ENCODE measurements at places on chromosomes 7 and 10. TPM values are rescaled to one million over a fixed set of nuclear protein-coding genes. Genes with fewer than 3 reads are reported as not detected.

- DNase-seq = no peak
Observed at GRCh38 chr7:6257675-6258074, 14.7 kb downstream of the CYTH3 start.

Gene UNCX
- total RNA-seq = not detected

- DNase-seq = no peak
Observed at GRCh38 chr7:157723205-157723604, 386.4 kb downstream of the DNAJB6 start.

DNA sequence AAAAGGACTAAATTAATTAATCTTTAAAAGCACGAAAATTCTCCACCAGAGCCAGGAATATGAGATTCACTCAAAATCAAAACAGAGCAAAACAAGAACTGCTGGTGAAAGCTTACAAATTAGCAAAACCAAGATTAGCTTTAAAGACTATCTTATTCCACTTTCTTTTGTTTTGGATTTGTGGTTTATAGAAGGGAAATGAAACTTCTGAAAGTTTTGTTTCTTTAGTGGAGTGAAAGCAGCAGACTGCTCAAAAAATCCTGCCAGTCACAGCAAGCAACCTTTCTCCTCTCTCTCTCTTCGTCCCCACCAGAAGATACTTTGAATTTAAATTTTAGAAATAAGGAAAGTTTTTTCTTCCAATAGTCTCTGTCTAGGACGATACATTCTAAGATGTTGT, 7.8 kb downstream of the ACTA2 start:
- no peak for DNase-seq

Gene ZFAND4
- total RNA-seq = 3.6 TPM

DNA sequence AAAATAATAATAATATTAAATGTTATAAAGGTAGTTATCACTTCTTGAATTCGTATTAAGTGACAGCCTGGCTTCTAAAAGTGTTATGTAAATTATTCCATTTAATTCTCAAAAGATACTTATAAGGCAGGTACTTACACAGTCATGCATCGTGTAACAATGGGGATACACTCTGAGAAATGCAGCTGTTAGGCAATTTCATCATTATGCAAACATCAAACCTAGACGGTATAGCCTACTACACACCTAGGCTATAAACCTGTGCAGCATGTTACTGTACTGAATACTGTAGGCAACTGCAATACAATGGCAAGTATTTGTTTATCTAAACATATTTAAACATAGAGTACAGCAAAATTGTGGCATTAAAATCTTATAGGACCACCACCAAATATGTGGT, 1.5 kb downstream of the IFIT1 start:
- no peak for DNase-seq

DNA sequence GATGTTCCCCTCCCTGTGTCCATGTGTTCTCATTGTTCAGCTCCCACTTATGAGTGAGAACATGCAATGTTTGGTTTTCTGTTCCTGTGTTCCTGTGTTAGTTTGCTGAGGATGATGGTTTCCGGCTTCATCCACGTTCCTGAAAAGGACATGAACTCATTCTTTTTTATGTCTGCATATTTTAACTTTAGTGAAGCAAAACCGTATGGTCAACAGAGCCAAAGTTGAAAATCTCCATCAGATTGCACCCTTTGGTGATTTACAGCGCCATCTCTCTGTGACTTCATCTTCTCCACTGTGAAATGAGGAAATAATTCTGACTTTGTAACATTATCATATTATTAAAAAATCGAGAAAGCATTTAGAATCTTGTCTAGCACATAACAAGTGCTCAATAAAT, 132.3 kb upstream of the PLXDC2 start:
- no peak for DNase-seq

Gene HOXA1
- total RNA-seq = 1.3 TPM

DNA sequence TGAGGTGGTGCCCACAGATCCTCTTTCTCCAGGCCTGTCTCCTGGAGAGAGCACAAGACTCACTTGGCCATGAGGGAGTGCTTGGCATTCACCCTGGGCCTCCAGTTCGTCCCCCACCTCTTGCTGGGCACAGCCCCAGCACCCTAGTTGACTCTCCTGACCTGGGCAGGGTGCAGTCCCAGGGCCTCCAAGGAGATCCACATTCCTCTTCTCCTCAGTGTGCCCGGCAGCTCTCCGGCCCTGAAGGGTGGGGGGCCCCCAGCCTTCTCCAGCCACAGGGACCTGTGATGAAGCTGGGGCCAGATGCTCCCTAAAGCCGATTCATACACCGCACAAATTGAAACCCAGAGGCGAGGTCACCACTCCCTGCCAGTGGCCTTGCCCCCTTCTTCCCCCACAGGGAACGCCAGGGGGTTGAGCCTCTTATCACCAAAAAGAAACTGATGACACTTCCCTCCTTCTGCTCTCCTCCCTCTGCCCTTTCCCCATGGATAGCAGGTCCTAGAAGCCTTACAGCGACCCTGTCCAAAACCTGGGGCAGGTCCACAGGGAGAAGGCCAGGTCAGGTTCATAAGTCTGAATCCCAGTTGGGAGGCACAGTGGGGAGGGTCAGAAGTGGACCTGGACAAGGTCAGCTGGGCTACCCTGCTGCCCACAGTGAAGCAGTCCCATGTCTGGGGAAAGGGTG, 3.1 kb downstream of the EN2 start:
- no peak for DNase-seq

Gene RAMP3
- not detected for total RNA-seq

DNA sequence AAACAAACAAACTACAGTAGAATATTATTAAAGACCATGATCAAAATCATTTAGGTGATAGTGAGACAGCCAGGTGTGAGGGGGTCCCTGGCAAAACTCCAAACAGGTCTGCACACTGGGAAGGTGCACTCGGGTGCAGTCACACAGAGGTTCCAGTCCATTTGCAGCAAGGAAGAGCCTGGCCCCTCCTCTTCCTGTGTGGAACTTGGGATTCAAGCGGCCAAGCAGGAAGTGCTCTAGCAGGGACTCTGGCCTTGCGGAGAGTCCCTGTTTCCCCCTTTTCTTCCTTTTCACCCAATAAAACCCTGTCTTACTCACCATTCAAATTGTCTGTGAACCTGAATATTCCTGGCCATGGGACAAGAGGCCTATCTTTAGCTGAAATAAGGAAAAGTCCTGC, 181.8 kb downstream of the LRRTM3 start:
- peak; percentile 1 for DNase-seq

DNA sequence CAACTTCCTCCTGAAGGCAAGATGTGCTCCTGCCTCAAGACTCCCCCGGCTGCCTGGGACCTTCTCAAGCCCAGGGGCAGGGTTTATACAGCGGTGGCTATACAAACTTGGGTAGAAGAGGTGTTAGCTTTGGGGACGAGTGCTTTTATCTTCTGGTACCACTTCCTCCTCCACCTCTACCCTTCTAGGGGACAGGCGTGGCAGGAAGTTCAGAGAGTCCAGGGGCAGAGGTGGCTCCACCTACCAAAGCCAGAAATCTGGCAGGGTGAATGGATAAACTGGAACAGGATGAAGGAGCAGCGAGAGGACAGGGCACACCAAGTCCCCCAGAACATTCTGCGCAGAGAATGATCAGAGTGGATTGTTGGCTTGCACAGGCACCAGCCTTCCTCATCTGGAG, 24.0 kb upstream of the TM9SF3 start:
- no peak for DNase-seq

Gene NUTM2E
- not detected for total RNA-seq

Gene EDRF1
- 31.8 TPM for total RNA-seq

DNA sequence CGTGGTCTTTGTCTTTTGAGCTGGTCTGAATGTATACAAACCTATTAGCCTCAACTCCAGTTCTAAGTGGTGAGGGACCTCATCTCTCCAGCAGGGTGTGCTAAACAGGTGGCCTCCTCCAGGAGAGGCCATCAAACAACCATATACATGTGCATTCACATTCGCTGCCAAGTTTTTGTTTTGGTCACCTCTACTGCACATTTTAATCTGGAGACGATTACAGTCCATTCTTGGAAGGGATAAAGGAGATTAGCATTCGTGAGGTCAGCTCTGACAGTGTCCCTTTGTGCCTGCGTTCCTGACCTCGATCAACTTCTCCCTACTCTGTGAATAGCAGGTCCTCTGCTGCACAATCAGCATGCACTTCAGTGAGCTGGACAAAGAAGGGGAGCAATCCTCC, 60.8 kb downstream of the RHOBTB1 start:
- peak; percentile 35 for DNase-seq

Gene MMP21
- total RNA-seq = not detected

- no peak for DNase-seq
Observed at GRCh38 chr7:27091941-27092818, 3.6 kb downstream of the HOXA1 start.

DNA sequence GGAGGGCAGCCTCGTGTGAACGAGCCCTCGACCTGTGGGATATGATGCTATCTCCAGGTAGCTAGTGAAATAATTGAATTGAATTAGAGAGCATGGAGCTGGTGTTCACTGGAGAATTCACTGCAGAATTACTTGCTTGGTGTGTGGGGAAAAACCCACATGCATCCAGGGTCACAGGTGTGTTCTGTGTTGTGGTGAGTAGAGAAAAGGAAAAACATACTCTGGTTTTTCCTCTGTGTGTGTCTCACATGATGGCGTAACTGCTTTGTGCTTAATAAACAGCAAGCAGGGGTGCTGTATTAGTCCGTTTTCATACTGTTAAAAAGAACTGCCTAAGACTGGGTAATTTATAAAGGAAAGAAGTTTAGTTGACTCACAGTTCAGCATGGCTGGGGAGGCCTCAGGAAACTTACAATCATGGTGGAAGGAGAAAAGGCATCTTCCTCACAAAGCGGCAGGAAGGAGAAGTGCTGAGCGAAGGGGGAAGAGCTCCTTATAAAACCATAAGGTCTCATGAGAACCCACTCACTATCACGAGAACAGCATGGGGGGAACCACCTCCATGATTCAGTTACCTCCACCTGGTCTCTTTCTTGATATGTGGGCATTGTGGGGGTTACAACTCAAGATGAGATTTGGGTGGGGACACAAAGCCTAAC, 62.6 kb downstream of the TACR2 start:
- no peak for DNase-seq

Gene ZDHHC4
- 41.7 TPM for total RNA-seq

GRCh38 chr10:128549101-128549608, 422.9 kb upstream of the MKI67 start:
- DNase-seq = no peak

- DNase-seq = no peak
Observed at GRCh38 chr10:122992031-122992585, 11.9 kb downstream of the PSTK start.

DNA sequence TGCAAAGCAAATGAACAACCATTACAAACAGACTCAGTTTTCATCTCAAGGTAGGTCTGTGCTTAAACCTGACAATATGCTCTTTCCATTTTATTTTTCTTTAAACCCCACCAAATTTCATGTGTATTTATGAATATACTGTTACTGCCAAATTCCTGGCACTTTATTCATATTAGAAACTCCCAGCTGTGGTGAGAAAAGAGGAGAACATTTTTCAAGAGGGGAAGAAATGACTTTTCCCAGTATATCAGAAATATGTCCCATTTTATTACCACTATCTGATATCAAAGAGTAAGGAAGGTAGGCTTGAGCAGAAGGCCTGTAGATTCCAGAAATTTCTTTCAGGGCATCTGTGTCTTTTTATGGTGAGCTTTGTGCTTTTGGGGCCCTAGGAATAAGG, 189.6 kb downstream of the ADAM12 start:
- DNase-seq = no peak

- DNase-seq = no peak
Observed at GRCh38 chr7:16710651-16711050, 42.9 kb upstream of the TSPAN13 start.

- no peak for DNase-seq
Observed at GRCh38 chr10:29084681-29085307, 204.1 kb upstream of the LYZL1 start.

DNA sequence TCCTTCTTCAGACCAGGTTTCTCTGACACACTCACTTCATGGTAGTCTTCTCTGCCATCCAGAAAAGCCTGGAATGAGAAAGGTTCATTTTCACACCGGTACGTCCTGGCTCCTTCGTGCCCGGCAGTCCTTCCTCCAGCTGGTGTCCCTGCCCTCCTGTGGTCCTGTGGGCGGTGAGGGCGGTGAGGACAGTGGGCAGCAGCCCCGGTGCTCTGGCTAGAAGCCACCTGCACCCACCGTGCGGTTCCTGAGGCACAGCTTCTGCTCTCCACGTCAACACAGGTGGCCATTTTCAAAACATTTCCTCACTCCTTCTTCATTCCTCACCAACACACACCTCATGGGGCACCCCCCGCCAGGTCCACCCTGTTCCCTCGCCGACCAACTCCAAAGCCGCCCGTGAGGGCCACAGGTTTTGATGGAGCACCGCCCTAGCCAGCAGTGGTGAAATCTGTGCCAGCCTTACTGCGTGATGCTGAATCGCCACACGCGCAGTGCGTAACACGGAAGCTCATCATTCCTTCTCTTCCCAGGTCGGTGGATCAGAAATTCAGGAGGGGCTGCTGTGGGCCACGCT, 251.4 kb upstream of the RNF32 start:
- no peak for DNase-seq

Gene SEMA4G
- 2.9 TPM for total RNA-seq

Gene NKX1-2
- total RNA-seq = 0.05 TPM

GRCh38 chr10:49293208-49293603, 5.8 kb upstream of the C10orf71 start:
- DNase-seq = no peak

Gene PPP1R3A
- total RNA-seq = not detected

DNA sequence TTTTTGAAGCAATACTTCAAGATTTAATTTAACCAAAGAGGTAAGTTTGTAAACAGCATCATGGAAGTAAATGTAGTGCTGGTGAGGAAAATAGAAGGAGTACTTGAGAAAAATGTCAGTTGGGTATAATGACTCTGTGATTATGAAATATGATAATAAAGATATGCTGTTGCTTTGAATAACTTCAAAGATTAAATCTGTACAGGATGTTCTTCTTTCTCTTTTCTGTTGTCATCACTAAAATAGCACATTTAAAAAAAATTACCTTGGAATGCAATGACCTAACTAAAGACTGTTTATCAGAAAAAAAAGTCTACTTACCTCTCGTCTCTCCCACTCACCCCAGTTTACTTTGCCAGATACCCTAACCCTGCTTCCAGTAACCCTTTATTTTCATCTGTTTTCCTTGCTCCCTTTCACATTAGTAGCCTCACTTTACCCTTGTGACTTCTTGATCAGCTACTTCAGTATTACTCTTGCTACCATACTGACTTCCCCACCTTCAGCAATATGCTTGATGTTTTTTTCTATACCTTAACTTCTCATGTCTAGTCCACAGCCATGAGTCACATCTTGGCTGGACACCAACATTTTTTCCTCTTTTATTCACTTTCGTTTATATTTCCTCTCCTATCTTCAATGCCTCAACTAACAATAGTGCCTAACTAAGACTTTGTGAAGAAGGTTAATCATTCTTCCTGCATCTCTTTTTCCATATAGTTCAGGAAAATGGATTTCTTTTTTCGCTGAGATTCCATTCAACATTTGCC, 29.7 kb upstream of the TAS2R16 start:
- peak; percentile 93 for DNase-seq

All from HT1080 (cell line).